ENCODE measurements at places on chromosomes 7 and 10. TPM values are rescaled to one million over a fixed set of nuclear protein-coding genes. Genes with fewer than 3 reads are reported as not detected.

Gene IFT22
- total RNA-seq, result 34.1 TPM

DNA sequence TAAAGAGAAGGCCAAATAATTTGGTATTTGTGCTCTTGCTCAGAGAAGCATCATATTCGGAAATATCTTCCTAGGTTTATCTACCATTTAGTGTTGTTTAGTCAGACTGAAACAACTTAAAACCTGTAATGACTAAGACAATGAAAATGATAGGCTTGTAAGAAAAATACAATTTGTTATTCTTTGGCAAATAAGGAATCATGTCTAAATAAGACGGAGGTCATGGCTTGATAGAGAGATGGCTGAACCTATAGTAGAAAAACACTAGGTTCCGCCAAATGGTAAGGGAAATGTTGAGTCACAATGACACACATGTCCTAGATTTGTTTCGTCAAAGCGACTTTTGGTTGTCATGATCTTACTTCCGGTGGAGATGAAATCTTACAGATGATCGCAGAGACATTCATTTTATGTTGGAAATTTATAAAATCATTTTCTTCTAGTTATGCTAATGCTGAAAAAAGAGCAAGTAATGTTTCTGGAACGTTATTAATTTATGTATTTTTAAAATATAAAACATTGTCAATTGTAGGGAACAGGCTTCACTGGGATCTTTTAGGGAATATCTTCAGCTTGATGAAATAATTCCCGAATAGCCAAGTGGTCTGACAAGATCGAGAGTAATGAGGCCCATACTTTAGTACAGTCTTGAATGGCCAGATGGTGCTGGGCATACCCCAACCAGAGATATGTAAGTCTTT, 1.0 kb downstream of the SRGN start:
- peak; percentile 52 for DNase-seq

GRCh38 chr10:93173967-93174845, 100.5 kb downstream of the CYP26A1 start:
- no peak for DNase-seq

GRCh38 chr7:31948029-31948428, 122.2 kb downstream of the PDE1C start:
- peak; percentile 91 for DNase-seq

GRCh38 chr7:43196379-43196778, 83.9 kb downstream of the HECW1 start:
- no peak for DNase-seq

- DNase-seq, result no peak
Measured at GRCh38 chr10:97907211-97907610, 57.6 kb downstream of the GOLGA7B start.

GRCh38 chr7:4076701-4077294, 605.3 kb upstream of the FOXK1 start:
- no peak for DNase-seq

Gene TRIL
- under 0.01 TPM for total RNA-seq

Gene MSANTD7
- 16.0 TPM for total RNA-seq

DNA sequence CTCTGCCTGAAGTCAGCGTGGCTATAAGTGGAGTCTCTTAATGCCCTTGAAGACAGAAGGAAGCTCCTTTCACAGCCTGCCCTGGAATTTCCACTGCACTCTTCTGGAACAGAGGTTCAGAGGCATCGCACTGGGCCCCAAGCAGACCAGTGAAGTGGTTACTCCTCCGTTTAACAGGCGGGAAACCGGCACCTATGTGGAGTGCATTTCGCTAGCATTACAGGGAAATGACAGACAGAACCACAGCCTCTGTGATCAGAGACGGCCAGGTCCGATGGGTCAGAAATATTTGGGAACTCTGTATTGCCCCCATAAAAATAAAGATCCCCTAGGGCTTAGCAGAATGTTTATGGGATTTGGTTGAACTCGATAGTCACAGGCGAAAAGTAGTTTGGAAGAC, 406.9 kb upstream of the PRKCQ start:
- DNase-seq, result no peak

Gene DKK1
- total RNA-seq, result 74.7 TPM

Gene THNSL1
- 3.6 TPM for total RNA-seq

Gene PLAC9
- 1.6 TPM for total RNA-seq
